ENCODE measurements at places on chromosomes 3 and 15.

DNA sequence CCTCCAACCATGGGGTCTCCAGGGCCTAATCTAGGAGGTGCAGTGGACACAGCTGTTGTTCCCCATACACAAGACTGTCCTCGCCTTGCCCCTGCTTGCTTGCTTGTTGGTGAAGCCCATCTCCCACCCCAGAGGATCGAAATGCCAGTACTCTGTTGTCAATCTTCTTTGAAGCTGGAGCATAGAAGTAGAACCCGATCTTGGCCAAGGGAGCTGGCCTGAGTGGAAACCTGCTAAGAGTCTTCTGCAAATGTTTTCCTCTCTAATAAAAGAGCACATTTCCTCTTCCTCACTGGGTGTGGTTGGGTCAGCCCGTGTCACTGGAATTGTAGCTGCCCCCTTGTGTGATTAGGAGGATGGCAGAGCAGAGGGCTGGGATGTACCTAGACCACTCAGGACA is 85.4 kb downstream of the HES1 start:
- DNase-seq, result no peak

GRCh38 chr3:184773283-184774186 is 38.4 kb upstream of the VPS8 start:
- DNase-seq, result no peak

DNA sequence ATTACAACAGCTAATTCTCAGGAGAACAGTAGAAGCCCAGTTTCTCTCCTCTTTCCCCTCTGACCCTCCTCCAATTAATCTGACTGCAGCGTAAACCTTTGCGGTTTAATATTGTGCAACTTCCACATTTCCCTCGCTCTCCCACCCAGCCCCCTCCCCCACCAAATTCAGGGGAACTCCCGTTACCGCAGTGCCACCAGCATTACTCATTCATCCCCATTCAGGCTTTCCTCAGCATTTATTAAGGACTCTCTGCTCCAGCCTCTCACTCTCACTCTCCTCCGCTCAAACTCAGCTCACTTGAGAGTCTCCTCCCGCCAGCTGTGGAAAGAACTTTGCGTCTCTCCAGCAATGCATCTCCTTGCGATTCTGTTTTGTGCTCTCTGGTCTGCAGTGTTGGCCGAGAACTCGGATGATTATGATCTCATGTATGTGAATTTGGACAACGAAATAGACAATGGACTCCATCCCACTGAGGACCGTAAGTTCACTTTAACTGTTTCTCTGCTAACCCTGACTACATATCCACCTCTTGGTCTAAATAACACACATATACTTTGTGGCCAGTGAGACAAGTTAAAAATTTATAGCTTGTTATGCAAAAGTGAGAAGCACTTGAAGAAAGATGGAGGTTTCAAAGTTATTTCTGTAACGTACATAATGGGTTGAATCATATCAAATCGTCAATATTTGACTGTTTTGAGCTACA is at the start of gene PTX3:
TSS of gene PTX3 (plus strand) at position 268 of the 709 bp plus-strand sequence. CDS start at position 352, 84 bp downstream.
- no peak for DNase-seq

DNA sequence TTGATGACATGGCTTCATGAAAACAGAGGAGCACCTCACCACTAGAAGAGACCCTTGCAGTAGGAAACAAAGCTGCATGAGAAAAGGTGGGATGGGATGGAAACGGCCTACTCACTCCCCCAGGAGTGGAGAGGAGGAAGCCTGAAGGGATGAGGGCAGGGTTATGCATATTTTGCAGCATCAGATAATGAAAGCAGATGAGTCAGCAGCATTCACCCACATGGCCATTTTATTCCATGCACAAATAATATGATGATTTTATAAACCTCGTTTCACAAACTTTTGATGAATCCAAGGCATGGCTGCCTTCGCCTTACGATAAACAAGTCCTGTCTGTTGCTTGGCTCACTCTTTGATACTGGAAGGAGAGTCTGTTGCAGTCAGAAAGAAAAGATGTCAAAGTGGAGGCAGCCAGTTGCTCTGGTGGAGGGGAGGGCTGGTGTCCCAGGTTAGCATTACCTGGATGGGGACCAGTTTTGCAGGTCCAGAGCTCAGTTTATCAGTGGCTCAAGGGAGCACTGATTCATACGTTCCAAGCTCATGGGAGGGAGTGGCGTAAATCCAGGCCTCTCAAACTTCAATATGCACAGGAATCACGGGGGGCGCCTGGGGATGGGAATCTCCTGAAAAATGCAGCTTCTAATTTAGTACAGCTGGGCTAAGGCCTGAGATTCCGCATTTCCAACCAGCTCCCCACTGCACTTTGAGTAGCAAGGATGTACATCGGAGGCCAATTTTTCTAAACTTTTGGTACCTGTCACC is 9.2 kb upstream of the EHD4 start:
- DNase-seq, result no peak

GRCh38 chr3:61896251-61896650 is 334.9 kb downstream of the PTPRG start:
- no peak for DNase-seq

DNA sequence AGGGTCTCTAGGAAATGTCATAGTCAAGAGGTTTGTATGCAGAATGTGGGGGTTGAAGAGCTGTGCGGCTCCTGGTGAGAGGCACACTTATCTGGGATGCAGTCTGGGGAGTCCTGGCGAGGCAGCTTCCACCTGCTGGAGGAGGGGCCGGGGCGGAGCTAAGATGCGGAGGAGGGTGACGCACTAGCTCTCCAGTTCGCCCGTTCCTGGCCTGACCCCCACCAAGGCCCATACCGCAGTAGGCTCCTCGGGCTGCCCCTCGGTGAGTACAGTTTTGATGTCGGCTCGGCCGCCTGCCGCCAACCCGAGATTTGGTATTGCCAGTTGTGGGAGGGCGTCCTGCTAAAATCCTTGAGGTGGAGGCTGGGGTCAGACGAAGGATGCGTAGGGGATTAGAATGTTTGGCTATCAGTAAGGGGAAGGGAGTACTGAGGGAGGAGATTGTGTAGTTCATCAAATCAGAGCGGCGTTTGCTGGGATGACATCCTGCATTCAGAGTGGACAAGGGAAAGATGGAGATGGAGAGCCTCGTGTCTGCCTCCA is at the start of gene SCG5:
TSS of gene SCG5 (plus strand) at position 194 of the 543 bp plus-strand sequence. CDS start 1,883 bp downstream, outside the sequence.
- no peak for DNase-seq

DNA sequence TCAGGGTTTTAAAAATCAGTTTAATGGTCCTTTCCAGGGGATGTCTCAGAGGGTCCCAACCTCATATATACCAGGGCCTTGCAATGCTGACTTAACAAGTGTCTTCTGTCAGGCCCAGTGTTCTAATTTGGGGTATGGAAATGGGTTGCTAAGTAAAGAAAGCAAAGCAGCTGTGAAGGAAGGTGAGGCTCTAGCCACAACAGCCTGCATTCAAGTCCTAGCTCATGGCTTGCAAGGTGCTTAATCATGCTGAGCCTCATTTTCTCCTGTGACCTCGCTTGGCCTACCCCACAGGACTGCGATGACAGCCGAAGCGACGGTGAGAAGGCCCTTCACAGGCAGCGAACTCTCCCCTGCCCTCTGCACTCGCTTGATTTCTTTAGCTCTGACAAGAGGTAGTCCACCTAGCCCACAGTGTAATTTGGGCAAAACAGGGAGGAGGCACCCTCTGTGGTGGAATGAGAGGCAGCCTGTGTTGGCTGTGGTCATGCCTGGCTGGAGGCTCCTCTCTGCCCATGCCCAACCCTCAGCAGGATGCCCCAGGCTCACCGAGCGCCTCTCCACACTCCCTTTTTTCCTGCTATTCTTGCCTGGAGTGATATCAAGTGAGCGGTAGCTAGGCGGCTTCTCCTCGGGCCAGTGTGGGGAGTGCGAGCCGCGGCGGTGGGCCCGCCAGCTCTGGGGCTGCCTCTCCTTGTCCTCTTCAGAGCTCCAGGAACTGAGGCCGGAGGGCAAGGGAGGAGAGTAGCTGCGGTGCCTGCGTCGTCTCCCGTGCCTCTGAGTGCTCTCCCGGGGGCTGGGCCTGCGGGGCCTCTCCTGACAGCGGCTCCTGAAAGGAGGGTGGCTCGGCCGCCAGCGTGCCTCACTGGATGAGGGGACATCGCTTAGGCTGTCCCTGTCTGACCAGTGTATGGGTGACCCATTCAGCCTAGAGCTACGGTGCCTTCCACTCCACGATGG is 29.2 kb downstream of the ILDR1 start:
- DNase-seq, result no peak

DNA sequence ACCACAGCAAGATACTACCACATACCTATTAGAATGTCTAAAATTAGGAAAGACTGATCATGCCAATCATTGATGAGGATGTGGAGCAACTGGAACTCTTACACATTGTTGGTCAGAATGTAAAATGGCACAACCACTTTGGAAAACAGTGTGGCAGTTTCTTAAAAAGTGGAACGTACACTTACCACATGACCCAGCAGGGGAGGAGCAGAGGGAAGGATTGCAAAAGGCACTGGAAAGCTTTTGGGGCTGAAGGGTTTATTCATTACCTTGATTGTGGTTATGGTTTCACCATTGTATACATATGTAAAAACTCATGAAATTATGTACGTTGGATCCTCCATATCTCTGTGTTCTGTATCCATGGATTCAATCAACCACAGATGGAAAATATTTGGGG is 3.3 kb upstream of the EHD4 start:
- no peak for DNase-seq

DNA sequence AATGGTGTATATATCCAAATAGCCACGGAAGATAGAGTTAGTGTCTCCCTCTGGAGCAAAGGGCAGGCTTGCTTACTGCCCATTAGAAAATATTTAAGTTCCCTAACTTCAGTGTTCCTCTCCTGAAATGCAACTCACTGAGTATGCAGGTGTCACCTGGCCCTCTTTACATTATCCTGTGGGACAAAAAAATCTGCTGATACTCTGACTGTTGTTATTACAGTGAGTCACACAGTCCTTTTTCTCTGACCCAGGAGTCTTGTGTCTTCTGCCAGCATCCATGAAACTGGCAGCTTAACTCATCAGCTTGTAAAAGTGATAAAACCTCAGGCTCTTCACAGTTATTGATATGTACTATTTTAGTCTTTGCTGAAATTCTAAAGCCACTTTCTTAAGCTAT is 42.2 kb upstream of the RASGRF1 start:
- DNase-seq, result no peak

- DNase-seq, result no peak
Measured at GRCh38 chr3:132180337-132180791, 136.8 kb upstream of the ACP3 start.

GRCh38 chr3:88311826-88312225 is 162.1 kb downstream of the C3orf38 start:
- DNase-seq, result no peak

DNA sequence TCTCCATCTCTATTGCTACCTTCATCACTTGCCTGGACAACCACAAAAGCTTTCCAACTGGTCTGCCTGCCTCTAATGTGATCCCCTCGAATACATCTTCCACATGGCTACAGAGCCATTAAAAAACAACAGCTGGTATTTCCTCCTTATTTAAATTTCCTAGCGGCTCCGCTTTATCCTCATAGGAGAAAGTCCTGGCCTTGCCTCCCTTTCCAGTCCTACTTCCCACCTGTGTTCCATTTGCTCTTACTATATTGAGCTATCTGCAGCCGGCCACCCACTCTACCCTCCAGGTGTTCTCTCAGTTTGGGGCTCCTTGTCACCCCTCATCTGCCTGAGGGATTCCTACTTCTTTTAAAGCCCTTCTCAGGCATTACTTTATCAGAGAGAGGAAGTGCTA is 49.7 kb upstream of the TSPAN3 start:
- DNase-seq, result no peak

GRCh38 chr15:71921191-71921590 is 110.8 kb downstream of the NR2E3 start:
- no peak for DNase-seq

DNA sequence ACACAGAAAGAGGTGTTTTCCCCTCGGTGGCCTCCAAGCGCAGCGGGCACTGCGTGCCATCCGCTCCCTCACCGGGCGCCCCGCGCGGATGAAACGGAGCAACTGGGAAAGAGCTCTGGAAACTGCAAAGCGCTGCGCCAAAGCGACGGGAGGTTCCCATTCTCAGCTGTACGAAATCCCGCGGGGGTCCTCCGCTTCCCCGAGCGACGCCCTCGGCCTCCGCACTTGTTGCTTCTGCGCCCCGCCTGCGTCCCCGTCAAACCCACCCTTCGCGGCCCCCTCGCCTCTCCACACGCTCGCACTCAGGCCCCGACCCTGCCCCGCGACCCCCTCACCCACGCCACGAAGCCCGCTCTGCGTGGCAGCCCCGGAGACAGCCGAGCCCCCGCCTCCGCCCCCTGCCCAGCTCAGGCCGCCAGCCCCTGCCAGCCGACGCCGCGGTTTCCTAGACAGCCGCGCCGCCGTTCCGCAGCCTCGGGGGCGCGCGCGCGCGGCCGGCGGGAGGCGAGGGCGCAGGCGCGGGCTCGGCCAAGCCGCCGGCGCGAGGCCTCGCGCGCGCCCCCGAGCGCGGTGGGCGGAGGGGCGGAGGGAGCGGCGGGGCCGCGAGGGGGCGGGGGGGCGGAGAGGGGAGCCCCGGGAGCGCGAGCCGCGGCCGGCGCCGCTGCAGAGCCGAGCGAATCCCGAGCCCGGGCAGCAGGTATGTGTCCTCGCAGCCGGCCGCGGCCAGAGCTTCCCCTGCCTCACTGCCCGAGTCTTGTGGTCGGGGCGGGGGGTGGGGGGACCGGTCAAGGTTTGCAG is at the start of gene TMEM266:
TSS of gene TMEM266 (plus strand) at position 666 of the 798 bp plus-strand sequence. CDS start 74,279 bp downstream, outside the sequence.
- peak; percentile 50 for DNase-seq

DNA sequence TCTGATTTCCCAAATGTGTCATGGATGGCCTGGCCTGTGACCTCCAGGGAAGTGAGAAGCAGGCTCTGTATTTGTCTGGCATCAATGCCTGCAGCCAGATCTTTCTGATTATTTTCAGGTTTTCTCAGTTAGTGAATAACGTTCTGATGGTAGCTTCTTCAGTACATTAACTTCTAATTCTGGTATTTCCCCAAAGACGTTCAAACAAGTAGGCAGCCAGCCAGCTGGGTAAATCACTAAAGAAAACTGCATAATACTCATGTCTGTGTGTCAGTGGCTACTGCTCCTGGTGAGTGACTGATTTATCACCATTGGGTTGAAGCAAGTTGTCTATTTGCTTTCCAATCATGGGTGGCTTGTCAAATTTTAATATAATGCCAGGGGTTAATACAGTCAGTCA is 162.6 kb upstream of the PFN2 start:
- DNase-seq, result no peak

DNA sequence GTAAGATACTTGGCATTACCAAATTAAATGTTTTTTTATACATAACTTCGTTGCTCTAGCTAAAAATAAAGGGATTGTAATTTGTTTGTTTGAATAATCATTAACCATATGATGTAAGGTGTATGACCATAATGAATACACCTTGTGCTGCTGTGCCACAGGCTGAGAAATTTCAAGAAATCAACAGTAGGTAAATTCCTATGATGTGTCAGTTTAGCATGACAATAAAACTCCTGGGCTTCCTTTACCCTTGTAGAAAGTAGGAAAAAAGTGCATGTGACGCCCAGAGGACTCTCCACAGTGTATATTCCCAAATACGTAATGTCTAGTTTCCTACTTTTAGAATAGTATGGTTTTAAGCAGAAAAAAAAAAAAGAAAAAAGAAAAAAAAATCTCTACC is 208.1 kb downstream of the SATB1 start:
- no peak for DNase-seq

DNA sequence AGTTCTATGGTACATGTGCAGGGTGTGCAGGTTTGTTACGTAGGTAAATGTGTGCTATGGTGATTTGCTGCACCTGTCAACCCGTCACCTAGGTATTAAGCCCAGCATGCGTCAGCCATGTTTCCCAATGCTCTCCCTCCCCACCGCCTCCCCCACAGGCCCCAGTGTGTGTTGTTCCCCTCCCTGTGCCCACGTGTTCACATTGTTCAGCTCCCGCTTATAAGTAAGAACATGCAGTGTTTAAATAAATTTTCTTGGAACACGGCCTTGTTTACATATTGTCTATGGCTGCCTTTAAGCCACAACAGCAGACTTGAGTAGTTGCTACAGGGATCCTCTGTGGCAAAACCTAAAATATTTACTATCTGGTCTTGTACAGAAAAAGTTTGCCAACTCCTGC is 41.3 kb upstream of the CORO2B start:
- no peak for DNase-seq

- DNase-seq, result no peak
Measured at GRCh38 chr3:53242155-53242554, 13.7 kb downstream of the TKT start.

Data from stimulated activated effector memory CD8-positive, alpha-beta T cell treated with anti-CD3 and anti-CD28 coated beads, Interleukin-12 subunit alpha, Interleukin-12 subunit beta, amount 100 ng/mL, for 72 hours (primary cell).